Upper lobe of left lung (tissue), 6 donors: ENCODE measurements at places on chromosomes 4 and X. TPM values are rescaled to one million over a fixed set of nuclear protein-coding genes. Genes with fewer than 3 reads are reported as not detected.

GRCh38 chr4:30122711-30123110 is 597.5 kb upstream of the PCDH7 start:
- no peak for DNase-seq
- no peak overlapping the region for H3K27ac ChIP-seq
- H3K36me3 ChIP-seq, result no peaks in the 10 kb centered on the region
- no peaks in the 10 kb centered on the region for H3K4me1 ChIP-seq
- H3K4me3 ChIP-seq, result no peak overlapping the region

Gene RHOH
- total RNA-seq, result 12.5 TPM

DNA sequence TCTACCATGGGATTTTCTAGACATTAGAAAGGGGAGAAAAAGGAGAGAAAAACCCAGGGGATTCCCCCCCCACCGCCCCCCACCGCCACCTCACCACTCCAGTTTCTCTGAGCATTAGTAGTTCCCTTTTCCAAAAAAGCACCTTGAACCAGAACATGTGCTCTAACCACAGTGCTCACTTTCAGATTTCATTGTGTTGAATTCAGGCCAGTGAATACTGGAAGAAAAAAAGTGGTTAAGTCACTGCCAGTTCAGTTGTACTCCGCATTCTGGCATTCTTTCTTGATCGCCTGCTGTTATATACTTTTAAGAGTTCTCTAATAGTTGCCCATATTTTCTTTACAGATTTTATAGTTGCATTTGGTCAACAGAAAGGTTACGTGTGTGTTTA is 40.9 kb downstream of the JADE3 start:
- no peak overlapping the region for H3K4me3 ChIP-seq
- no peaks in the 10 kb centered on the region for H3K27me3 ChIP-seq
- H3K36me3 ChIP-seq, result no peaks in the 10 kb centered on the region

DNA sequence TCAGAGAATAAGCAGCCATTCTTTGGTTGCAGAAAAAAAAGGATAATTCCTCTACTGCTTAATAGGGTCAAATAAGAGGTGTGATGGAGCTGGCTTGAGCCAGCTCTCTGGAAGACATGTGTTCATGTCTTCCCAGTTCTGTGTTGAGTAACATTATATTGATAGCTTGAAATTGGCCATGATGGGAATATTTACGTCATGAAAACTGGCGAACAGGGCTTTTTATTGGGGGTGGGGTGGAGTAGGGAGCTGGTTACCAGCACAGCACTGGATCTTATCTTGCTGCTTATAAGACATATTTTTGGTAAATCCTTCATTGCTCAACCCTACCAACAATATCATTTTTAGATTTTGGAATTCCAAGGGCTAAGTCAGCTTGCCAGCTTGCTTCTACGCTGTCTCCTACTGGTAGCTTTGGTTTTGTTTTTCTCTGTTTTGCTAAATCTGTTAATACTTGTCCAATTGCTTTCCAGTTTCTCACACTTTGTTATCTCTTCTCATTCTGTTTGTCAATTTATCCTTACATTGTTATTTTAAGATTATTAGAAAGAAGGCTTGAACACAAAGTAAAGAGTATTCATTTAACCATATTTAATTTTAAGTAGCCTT is 25.3 kb upstream of the GBA3 start:
- H3K4me1 ChIP-seq, result no peaks in the 10 kb centered on the region
- H3K4me3 ChIP-seq, result no peak overlapping the region
- no peak overlapping the region for H3K27ac ChIP-seq
- no peak for DNase-seq
- H3K36me3 ChIP-seq, result no peaks in the 10 kb centered on the region

Gene CCSER1
- total RNA-seq, result 6.3 TPM

Gene DDIT4L
- total RNA-seq, result not detected

DNA sequence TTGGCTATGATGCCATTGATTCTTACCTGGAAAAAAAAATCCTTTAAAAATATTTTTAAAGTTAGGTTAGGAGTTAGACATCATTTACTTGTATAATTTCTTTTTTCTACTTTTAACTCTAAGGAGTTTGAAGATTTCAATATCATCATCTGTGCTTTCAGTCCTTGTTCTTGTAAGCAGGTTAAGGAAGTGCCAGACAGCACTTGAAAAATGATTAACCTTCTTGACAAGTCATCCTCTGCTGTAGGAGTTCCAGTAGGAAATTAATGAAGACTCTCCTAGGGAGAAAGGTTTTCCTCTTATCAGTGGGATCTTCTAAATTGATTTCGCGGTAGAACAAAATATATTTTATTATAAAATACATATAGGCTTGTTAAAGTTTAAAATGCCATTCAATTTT is 29.1 kb upstream of the ANAPC4 start:
- no peaks in the 10 kb centered on the region for H3K4me1 ChIP-seq
- H3K27ac ChIP-seq, result no peak overlapping the region
- no peaks in the 10 kb centered on the region for H3K27me3 ChIP-seq
- no peak overlapping the region for H3K4me3 ChIP-seq

GRCh38 chrX:112832481-112833095 is 8.0 kb downstream of the AMOT start:
- H3K27ac ChIP-seq, result no peak overlapping the region
- no peaks in the 10 kb centered on the region for H3K36me3 ChIP-seq
- no peaks in the 10 kb centered on the region for H3K4me1 ChIP-seq
- H3K27me3 ChIP-seq, result no peaks in the 10 kb centered on the region
- DNase-seq, result no peak

Gene CENPU
- not detected for total RNA-seq

Gene CT55
- total RNA-seq, result not detected

DNA sequence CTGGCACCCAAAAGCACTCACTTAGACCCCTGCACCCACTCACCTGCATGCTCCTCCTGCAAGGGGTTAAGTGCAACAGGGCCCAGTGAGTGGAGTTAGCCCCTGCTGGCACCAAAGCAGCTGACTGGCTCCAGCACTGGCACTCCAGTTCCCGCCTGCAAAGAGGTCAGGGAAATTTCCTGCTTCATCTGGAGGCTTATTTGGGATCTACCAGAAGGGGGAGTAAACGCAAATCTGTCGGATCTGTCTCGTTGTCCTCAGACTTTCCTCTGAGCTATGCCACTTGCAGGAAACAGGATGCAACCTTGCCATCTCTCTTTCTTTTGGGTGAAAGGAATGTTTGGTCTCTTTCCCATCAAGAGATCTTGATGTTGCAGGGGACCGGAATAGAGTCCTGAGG is 435.6 kb downstream of the PCDH10 start:
- H3K36me3 ChIP-seq, result no peaks in the 10 kb centered on the region
- no peak for DNase-seq
- no peak overlapping the region for H3K4me3 ChIP-seq
- no peaks in the 10 kb centered on the region for H3K27me3 ChIP-seq

DNA sequence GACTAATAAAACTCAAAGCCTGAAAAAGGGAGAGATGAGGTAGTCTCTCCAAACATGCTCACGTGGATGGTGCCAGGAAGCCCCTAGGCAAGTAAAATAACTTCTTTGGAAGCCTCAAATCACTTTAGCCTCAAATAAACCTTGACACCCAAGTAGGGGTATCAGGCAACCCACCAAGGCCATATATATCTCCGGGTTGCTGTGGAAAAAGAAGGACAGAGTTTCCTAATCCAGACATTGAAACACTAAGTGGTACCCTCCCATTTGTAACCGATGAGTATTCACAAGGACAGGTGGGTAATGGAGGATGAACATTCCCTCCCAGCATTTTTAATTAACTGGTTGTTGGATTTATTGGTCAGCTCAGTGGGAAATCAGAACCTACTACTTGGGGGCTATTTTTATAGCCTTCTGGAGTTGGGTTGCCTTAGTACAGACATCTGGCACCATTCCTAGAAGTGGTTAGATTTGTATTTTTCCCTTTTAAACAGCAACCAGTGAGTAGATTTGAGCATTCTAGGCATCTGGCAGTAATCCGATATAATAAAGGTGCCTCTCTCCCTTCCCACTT is 87.7 kb downstream of the GPC3 start:
- no peak overlapping the region for H3K27ac ChIP-seq
- no peak overlapping the region for H3K4me3 ChIP-seq
- no peaks in the 10 kb centered on the region for H3K36me3 ChIP-seq
- no peaks in the 10 kb centered on the region for H3K27me3 ChIP-seq
- no peak for DNase-seq

DNA sequence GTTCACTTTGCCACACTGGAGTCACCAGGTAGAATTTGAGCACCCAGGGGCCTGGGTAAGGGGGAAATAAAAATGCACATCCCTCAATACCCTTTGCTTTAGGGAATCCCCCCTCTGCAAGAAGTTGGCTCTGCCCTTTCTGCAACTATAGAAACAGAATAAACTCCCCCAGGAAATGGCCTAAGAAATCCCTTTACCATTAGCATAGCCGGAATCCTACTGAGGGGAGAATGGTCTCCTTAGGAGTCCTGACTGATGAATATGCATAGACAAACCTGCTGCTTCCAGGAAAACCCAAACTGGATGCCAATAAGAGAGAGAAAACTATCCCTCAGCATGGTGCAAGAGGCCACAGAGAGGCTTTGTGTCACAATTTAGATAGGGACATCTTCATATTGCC is 11.0 kb downstream of the EFHC2 start:
- H3K27me3 ChIP-seq, result no peaks in the 10 kb centered on the region
- H3K4me1 ChIP-seq, result no peaks in the 10 kb centered on the region
- H3K36me3 ChIP-seq, result no peaks in the 10 kb centered on the region
- no peak for DNase-seq
